Caco-2 (cell line): ENCODE measurements at places on chromosomes 1 and 21. TPM values are rescaled to one million over a fixed set of nuclear protein-coding genes. Genes with fewer than 3 reads are reported as not detected.

DNA sequence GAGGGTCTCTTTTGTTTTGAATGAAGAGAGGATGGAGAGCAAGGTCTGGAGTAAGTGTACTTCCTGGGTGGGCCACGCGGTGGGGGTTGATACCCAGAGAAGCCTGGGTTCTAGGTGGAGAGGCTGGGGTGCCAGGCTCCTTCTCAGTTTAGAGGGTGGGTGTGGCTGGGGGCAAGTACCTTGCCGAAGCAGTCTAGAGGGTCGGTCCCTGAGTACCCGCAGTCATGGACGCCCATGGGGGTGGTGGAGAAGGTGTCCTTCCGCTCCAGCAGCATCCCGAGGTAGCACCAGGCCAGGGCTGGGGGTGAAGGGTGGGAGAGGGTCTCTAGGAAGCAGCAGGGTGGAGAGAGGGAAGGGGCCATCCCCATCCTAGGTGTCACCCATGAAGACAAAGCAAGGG is 14.3 kb downstream of the TTC22 start:
- no peak overlapping the region for H3K27ac ChIP-seq
- no peaks in the 10 kb centered on the region for H3K36me3 ChIP-seq
- H3K27me3 ChIP-seq, result no peaks in the 10 kb centered on the region
- no peak overlapping the region for H3K4me3 ChIP-seq
- DNase-seq, result no peak

DNA sequence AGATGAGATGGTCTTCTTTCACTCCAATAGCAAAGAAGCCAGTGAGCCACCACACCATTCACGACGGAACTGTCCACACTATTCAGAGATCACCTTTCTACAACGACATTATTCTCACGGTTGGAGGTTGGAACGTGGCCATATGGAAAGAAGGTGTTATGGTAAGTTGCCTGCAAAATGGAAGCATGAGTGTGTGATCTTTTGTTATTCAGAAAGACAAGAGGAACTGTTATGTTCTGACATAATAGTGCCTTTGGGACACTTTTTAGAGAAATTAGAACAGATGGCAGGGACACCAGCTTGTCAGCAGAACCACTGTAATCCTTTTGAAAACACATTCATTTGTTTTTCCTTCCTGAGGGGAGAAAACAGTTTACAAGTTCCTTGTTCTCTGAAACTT is 75.8 kb upstream of the MCOLN3 start:
- H3K27me3 ChIP-seq, result no peaks in the 10 kb centered on the region
- no peak overlapping the region for H3K27ac ChIP-seq
- H3K36me3 ChIP-seq, result no peaks in the 10 kb centered on the region
- DNase-seq, result no peak
- H3K4me1 ChIP-seq, result no peaks in the 10 kb centered on the region

GRCh38 chr1:104830534-104830933 is 1080.8 kb downstream of the AMY1C start:
- DNase-seq, result no peak
- H3K27me3 ChIP-seq, result no peaks in the 10 kb centered on the region
- no peaks in the 10 kb centered on the region for H3K36me3 ChIP-seq
- no peaks in the 10 kb centered on the region for H3K4me1 ChIP-seq
- no peak overlapping the region for H3K27ac ChIP-seq
- no peak overlapping the region for H3K4me3 ChIP-seq

The MECR gene
- total RNA-seq, result 21.5 and 23.1 TPM in 2 replicates

GRCh38 chr1:33721301-33721815 is 142.5 kb upstream of the HMGB4 start:
- H3K4me1 ChIP-seq, result no peaks in the 10 kb centered on the region
- no peak overlapping the region for H3K27ac ChIP-seq
- H3K36me3 ChIP-seq, result no peaks in the 10 kb centered on the region
- no peak overlapping the region for H3K4me3 ChIP-seq
- DNase-seq, result no peak

GRCh38 chr1:48568501-48568900 is 96.5 kb upstream of the SPATA6 start:
- no peaks in the 10 kb centered on the region for H3K4me1 ChIP-seq
- no peaks in the 10 kb centered on the region; the same call in none of the 2 replicates for H3K27me3 ChIP-seq
- H3K4me3 ChIP-seq, result no peak overlapping the region
- H3K27ac ChIP-seq, result no peak overlapping the region
- H3K36me3 ChIP-seq, result no peaks in the 10 kb centered on the region

- no peaks in the 10 kb centered on the region for H3K4me1 ChIP-seq
- no peaks in the 10 kb centered on the region for H3K27me3 ChIP-seq
- H3K27ac ChIP-seq, result no peak overlapping the region
- no peaks in the 10 kb centered on the region for H3K36me3 ChIP-seq
Measured at GRCh38 chr1:21381354-21381753, 58.6 kb upstream of the NBPF3 start.
